B cell (primary cell): ENCODE measurements at places on chromosomes 12 and 14. TPM values are rescaled to one million over a fixed set of nuclear protein-coding genes. Genes with fewer than 3 reads are reported as not detected.

Gene OR6C4
- total RNA-seq: not detected in 2 replicates

DNA sequence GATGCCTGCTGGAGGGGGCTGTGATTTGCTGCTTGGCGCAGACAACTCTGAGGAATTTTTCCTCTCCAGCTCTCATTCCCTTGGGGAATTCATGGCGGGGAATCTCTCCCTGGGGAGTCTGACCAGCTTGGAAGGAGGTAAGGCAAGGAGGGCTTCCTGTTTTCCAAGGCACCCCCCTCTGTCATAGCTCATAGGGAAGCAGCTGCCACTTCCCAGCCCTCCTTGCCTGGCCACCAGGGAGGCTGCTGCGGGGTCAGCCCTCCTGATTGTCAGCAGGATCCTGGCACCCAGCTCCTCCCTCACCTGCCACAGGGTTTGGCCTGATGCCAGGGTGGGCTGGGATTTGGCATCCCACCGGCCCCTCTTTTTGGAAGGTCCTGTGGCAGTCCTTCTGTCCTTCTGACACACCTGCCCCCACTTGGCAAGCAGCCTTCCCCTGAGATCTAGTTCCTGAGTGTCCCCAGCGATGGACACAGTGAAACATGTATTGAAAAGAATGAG, 74.9 kb downstream of the TSPAN9 start:
- no peak overlapping the region for H3K27ac ChIP-seq
- no peaks in the 10 kb centered on the region for H3K36me3 ChIP-seq
- no peak overlapping the region for H3K4me3 ChIP-seq
- no peaks in the 10 kb centered on the region for H3K4me1 ChIP-seq
- no peak for DNase-seq
- no peaks in the 10 kb centered on the region for H3K27me3 ChIP-seq

Gene DDN
- total RNA-seq: 0.10 and 0.15 TPM in 2 replicates

GRCh38 chr12:131091976-131092691, 138.4 kb downstream of the ADGRD1 start:
- H3K36me3 ChIP-seq: no peaks in the 10 kb centered on the region
- H3K27me3 ChIP-seq: no peaks in the 10 kb centered on the region
- peaks cover 11% of the 10 kb centered on the region for H3K4me1 ChIP-seq

Gene TAS2R14
- 1.4 and 3.4 TPM in 2 replicates for total RNA-seq

GRCh38 chr14:22464422-22465142, 124.4 kb downstream of the DAD1 start:
- H3K4me3 ChIP-seq: no peak overlapping the region
- no peak for DNase-seq
- no peaks in the 10 kb centered on the region for H3K36me3 ChIP-seq
- H3K27me3 ChIP-seq: no peaks in the 10 kb centered on the region
- H3K4me1 ChIP-seq: peaks cover 27% of the 10 kb centered on the region
- H3K27ac ChIP-seq: peak overlapping the region; percentile 4
